Spinal cord (tissue), 10 donors: ENCODE measurements at places on chromosomes 16 and 17. TPM values are rescaled to one million over a fixed set of nuclear protein-coding genes. Genes with fewer than 3 reads are reported as not detected.

DNA sequence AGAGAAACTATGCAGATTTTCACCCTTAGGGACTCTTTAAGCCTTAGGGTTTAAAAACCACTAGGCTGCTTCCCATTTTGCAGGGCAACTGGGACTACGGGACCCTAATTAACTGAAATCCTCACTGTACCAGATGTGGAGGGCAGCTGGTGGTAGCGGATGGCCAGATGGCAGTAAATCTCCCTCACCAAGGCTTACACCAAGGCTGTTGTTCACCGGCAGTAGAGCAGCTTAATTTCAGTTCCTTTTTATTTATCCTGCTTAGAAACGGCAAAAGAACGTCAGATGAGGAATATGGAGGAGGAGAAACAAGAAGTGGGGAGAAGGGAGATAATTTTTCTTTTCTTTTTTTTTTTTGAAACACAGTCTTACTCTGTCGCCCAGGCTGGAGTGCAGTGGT lies 6.5 kb downstream of the ABHD15 start:
- DNase-seq = no peak

DNA sequence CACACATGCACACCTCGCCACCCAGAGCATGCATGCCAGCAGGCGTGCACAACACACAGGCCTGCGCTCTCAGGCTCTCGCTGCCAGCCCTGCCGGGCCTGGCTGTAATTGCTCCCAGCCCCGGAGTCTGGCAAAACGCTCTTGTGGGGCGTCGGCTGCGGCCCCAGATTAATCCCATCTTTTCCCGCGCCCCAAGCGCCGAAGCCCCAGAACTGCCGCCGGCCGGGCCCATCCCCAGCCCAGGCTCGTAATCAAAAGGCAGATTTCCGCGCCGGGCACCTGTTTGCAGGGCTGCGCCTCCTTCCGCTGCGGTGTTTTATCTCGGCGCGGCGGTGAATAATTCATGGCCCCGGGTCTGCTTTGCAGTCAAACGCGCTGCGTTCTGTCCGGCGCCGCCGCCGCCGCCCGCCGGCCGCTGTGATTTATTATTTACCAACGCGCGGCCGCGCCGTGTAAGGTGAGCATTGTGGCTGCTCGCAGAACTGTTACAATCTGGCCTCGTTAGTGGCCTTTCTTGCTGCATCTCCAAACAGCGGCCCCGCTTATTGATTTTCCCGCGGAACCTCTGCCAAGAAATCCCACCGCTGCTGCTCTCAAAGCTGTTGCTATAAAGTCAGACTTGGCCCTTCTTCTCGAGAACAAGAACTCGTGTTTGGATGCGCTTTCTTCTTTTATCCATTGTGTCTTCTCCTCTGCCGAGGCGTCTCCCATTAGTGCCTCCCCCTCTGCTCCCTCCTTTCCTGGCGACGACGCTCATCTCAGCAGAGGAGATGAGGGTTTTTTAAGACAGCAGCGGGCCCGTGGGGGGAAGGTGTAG lies 126.1 kb downstream of the IRX5 start:
- DNase-seq = peak; percentile 73

- DNase-seq = no peak
Observed at GRCh38 chr16:75202069-75202590, 4.8 kb downstream of the CTRB2 start.

DNA sequence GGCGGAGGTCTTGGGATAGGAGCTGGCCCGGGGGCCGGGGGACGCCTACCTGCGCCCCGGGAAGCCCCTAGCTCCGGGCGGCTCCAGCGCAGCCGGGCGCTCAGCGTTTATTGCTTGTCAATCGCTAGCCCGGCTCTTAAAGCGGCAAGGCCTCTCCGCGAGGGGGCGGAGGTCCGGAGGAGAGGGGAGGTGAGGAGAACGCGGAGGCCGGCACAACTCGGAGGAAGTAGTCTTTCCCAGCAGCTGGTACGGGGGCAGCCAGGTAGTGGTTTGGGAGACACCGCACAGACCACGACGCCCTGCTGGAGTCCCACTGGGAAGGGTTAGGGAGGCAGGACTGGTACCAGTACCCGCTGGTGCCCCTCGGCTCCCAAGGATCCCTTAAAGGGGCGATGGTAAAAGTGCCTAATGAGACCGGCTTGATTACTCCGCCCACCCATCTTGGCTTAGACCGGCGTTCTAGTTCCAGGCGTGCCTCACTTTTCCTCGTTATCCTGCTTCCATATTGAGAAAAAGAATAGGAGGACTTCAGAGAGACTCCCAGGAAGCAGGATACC lies at the start of gene MPP2:
MPP2 (minus strand) TSS at position 112 of the 557 bp plus-strand sequence. CDS start 3,076 bp downstream, outside the sequence.
- DNase-seq = peak; percentile 78

Gene SPEM3
- not detected for total RNA-seq

Gene TGFB1I1
- 8.1 TPM for total RNA-seq

GRCh38 chr17:27430882-27431491 lies 25.3 kb upstream of the KSR1 start:
- peak; percentile 12 for DNase-seq

DNA sequence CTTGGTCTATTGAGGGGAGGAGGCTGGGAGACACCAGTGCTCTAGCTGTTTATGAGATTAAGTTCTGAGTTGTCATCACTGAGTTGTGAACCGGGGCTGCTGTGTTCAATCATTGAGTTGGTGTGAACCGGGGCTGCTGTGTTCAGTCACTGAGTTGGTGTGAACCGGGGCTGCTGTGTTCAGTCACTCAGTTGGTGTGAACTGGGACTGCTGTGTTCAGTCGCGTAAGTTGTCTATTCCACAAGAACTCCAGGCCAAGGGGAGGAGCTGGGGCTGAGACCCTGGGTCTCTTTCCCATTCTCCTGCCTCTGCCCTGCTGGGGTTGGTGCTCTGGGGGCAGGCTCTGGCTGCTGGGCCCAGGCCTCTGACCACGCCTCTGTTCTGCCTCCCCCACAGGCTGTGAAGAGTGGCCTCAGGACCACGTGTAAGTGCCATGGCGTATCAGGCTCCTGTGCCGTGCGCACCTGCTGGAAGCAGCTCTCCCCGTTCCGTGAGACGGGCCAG lies 24.5 kb downstream of the WNT9B start:
- no peak for DNase-seq

DNA sequence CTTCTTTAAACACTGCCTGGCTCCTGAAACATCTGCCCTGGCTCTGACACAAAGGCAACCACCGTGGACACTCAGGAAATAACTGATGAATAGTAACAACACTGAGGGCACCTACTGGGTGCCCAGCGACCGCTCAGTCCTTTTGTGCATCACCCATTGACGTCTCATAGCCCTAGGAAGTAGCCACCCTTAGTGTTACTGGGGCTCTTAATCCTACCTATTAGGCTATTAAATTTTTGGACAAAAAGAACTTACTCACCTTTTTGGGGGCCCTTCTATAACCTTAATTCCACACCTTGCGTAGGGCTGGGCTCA lies 11.7 kb downstream of the PPL start:
- no peak for DNase-seq

Gene ABCA6
- 17.9 TPM for total RNA-seq

Gene HSBP1
- total RNA-seq = 142 TPM

- no peak for DNase-seq
Observed at GRCh38 chr17:32917081-32917480, 10.9 kb upstream of the TMEM98 start.

- peak; percentile 39 for DNase-seq
Observed at GRCh38 chr16:63361032-63361624, 1324.9 kb upstream of the CDH8 start.

DNA sequence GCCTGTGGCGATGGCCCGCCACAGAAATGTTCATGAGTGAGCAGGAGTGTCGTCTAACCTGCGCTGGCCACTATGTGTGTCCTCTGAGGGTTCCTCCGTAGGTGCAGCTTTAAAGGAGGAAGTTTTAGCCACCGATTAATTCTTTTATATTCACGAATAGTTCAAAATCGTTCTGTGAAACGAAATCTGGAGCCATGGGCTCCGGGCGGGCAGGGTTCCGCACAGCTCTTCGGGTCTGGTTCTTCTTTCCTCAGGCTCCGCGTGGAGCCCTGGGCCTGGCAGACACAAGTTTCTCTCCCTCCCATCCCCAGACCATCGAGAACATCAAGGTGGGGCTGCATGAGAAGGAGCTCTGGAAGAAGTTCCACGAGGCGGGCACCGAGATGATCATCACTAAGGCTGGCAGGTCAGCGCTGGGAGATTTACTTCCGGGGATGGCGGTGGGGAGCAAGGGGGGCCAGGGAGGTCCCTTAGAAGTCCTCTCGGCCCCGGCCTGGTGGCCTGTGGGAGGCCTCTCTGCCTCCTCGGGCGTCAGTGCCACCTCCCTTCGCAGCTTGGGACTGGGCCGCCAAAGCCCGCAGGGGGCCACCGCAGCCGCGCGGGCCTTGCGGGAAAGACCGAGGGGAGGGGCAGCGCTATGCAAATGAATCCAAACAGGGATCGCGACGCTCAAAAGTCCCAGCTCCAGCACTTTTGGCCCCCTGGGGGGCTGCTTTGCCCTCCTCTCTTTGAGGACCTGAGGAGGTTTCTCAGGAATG lies 5.2 kb downstream of the TBX4 start:
- no peak for DNase-seq

DNA sequence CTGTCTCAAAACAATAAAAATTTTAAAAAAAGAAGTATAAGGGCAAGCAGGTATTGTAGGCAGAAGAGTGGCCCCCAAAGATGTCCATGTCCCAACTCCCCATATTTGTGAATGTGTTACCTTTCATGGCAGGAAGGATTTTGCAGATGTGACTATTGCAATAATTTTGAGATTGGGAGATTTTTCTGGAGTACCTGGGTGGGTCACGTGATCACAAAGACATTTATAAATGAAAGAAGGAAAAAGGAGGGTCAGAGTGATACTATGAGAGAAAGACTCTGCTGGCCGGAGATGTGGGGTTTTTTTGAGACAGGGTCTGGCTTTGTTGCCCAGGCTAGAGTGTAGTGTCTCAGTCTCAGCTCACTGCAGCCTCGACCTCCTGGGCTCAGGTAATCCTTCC lies 27.4 kb upstream of the PAFAH1B1 start:
- no peak for DNase-seq

DNA sequence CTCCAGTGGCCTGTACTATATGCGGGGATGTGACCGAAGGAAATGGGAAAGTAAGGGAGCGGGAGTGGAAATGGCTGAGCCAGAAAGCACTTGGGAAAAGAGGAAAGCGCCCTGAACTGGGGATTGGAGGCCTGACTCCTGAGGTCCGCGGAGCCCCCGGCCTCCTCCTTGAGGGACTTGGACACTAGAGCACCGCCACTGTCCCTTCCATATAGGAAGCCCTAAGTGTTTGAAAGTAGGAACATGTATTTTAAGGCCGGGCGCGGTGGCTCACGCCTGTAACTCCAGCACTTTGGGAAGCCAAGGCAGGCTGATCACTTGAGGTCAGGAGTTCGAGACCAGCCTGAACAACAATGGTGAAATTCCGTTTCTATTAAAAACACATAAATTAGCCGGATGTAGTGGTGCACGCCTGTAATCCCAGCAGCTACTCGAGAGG lies 530 bp upstream of the ZDHHC7 start:
- DNase-seq = no peak
